ENCODE measurements at places on chromosomes 6 and 20. TPM values are rescaled to one million over a fixed set of nuclear protein-coding genes. Genes with fewer than 3 reads are reported as not detected.

DNA sequence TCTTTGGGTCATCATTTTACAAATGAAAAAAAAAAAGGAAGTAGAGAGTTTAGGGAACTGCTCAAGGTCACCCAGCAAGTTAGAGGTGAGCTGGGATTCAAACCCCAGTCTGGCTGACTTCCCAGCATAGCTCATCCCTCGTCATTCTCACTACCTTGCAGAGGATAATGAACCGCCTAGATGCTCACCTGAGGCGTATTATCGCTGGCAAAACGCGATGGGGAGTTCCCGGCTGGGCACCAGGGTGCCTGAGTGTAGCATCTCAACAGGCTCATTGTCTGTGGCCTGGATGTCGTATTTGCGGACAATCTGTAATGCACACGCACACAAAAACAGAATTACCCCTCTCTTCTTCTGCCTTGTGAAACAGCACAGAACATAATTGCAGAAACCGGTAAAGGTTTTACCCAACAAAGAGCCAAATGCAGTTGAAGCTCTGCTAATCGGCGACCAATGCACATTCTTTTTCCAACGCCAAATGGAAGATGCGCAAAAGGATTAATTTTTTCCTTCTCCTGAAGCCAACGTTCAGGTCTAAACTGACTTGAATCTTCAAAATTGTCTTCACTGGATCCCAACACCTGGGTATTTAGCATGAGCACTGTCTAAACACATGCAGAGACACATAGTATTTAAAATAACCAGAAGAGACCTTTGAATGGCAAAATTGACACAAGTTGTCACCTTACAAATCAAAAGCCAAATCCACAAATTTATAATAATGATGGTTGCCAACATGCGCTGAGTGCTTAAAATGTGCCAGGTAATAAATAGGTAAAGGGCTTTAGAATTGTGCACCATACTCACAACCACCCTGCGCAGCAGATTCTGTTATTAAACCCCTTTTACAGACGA, 16.6 kb downstream of the CYP24A1 start:
- no peak for DNase-seq

DNA sequence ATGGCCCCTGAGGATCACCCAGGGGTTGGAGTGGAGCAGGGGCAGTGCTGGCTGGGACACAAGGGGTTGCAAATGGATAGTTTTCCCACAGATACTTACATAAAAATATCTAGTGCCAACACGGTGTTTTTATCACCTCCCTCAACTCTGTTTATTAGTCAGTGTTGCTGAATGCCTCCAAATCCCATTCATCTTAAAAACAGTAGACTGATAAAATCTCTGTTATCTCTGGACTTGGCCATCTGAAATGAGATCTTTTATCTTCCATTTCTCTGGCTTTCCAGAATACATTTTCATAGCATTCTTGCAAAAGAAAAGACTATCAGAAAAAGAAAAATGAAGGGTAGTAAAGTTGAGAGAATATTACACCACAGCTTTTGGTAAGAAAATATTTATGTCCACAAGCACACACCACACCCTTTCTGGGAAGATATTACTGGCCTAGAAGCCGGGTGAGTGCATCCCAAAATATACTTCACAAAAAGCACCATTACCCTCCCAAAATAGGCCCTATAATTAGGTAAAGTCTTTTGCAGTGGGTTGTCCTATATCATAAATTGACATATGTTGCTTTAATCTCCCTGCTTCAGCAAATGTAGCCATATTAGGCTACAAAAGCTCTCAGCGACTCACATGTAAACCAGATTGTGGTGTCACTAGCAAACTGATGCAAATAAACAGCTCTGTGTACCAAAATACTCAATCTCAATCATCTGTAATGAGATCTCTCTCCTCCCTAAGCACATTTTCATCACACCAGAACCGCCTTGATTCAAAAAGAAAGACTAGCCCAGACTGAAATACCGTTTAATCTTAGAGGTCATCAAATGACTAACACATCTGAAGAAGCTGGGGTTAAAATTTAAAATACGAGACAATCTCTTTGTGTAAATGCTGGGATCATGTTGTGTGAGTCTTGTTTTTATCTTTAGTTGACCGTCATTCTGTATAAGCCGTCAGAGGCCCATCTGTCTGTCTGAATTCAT, 96.7 kb downstream of the FYN start:
- DNase-seq = no peak

- no peak for DNase-seq
Observed at GRCh38 chr6:116287689-116288282, 8.1 kb upstream of the TSPYL1 start.

Gene ZBP1
- total RNA-seq = 2.4 TPM

DNA sequence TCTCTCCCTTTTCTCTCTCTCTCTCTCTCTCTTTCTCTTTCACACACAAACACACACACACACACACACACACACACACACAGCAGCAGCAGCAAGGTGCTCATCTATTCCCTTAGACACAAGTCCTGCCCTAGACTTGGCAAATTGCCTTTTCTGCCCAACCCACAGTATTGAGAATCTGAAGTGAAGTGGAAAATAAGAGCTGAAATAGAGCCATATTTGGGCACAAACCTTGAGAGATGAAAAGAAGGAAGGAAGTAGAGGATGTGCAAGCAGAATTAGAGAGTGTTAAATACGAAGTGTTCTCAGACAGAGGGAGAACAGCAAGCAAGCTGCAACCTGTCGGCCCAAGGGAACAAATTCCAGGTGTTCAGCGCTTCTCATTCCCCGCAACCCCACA, 557.5 kb upstream of the NOX3 start:
- no peak for DNase-seq

Gene TP53INP2
- total RNA-seq = 31.9 TPM

Gene NFS1
- total RNA-seq = 40.0 TPM

Gene MPIG6B
- 0.26 TPM for total RNA-seq

- no peak for DNase-seq
Observed at GRCh38 chr6:39929039-39929732, 5.1 kb downstream of the MOCS1 start.

GRCh38 chr6:98975421-98975820, 27.7 kb upstream of the FBXL4 start:
- no peak for DNase-seq

Gene NKAIN4
- total RNA-seq = not detected

DNA sequence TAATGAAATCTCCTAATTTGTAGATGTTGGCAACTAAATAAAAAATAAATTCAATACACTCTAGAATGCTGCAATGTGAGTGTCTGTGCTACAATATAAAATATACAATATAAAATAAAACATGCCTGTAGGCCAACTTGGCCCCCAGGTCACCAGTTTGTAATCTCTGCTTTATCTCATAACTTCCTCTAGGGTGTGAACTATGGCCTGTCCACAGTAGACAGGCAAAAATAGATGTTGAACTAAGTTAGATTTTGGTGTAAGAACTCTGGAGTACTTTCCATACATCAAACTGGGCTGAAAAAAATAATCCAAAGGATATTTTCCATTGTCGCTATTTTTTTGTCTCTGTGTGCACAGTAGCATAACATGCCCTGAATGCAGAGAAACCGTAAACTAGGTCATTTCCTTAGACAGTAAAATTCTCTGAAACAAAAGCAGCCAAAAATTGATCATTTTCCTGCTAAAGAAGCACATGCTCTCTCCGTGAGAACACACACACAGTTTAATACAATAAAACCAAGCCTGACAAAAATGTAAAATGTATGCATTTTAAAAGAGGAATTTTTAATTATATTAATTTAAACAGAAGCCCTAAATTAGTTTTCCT, 98.5 kb upstream of the ZFP64 start:
- no peak for DNase-seq

Gene C6orf118
- not detected for total RNA-seq

DNA sequence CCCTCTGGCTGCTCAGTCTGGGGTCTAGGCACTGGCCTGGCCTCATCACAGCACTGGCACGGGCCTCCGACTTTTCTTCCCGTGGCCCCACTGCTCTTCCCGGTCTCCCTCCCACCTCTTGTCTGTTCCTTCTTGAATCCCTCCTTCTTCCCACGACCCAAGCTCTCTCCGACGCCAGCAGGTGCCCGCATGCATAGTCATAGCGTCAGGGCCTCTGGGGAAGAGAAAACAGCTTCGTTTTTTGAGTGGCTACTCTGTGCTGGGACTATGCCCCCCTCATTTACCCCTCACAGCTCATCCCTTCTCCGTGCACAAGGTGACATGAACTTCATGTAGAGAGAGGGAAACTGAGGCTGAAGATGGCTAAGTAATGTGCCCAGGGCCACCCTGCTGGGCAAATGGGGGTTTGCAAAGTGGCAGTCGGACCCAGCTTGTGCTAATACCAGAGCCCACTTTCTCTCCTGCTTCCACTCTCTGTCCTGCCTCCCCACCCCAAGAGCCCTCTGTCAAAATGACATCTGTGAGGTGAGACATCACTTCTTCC, 59.2 kb downstream of the SYNJ2 start:
- no peak for DNase-seq

- DNase-seq = peak; percentile 25
Observed at GRCh38 chr6:168015482-168016175, 18.2 kb downstream of the KIF25 start.

Gene SLC22A23
- total RNA-seq = 42.4 TPM

DNA sequence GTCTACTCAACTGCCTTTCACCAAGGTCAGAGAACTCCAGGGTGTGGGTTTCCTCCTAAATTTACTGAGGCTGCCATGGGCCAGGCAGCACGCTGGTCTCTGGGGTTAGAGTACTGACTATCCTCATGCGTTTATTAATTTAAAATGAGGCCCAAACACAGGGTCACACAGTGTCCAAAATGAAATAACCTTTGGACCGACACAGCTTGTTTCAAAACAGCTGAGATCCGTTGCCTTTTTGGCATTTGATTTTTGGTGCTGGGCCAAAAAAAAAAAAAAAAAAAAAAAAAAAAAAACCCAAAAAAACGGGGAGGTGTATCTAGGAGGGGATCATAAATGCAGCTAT, 14.6 kb upstream of the TOX2 start:
- no peak for DNase-seq

- no peak for DNase-seq
Observed at GRCh38 chr6:128601060-128601459, 80.7 kb upstream of the PTPRK start.

DNA sequence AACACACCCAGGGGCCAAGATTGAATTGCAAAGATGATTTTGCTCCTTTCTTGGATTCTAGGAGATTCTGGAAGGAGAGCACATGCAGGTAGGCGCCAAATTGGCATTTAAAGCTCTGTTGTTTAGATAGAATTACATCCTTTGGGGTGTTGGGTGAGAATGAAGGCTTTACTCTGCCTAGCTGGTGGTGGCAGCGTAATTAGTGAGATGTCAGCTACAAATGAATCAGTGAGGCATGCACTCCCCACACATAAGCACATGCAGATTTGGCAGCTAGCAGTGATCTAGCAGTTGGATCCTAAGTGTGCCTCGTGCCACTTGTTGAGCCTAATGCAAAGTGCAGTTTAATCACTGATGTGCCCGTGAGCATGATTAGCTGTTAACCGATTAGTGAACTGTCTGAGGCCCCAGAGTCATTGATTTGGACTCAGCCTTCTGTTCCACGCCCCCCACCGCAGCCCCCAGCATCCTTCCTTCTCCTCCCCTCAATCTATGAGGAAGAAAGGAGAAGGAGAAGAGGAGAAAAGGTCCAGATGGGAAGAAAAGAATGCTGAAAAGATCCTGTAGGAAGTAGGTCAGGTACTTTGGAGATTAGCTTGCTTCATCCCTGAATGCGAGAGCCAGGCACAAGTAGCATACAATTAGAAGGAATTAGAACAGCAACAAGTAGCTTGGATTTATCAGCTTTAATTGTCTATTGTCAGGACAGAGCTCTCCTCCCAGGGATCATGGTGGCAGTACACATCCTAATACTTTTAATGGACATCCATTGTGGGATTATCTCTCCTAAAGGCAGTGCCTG, 6.0 kb upstream of the PRDM1 start:
- DNase-seq = no peak

Gene DNAH8
- total RNA-seq = 0.13 TPM

- DNase-seq = no peak
Observed at GRCh38 chr6:119348748-119349360, 707 bp downstream of the MAN1A1 start.

DNA sequence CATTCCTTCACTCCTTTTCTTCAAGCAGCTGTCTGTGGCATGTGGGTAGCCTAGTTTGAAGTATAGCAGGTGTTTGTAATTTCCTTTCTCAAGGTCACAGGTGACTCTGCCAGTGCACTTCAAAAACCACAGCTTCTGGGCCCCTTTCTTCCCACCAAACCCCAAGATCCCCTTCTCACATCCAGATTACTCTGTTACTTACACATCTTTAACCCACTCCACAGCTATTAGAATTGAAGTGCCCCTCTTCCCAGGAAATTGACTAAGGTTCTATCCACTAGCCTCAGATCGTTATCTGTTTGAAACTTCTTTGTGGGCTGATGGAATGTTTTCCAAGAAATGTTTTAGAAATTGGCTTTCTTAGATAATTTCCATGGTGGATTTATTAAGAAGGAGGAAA, 150.8 kb downstream of the AHI1 start:
- no peak for DNase-seq

- peak; percentile 69 for DNase-seq
Observed at GRCh38 chr20:62875419-62876361, 14.1 kb upstream of the TCFL5 start.

GRCh38 chr6:11270030-11271027, 37.9 kb upstream of the NEDD9 start:
- no peak for DNase-seq

Gene C6orf47
- 21.5 TPM for total RNA-seq

DNA sequence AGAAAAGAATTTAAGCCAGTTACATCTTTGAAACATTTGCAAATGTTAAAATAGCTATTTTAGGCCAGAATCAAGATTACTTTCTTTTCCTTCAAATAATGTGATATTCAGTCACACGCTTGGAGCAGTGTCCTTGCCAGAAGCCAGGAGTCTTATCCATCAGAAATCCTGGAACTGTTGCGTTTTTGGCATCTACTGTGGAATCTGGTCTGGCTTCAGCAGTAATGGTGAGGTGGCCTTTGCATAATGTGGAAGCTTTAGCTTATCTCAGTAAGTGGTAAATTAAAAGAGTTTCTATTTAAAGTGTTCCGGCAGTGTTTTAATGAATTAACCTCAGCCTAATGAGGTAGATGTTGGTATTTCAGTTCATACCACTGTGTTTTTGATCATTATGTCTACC, 97.6 kb downstream of the FIG4 start:
- DNase-seq = no peak

Gene MYL9
- 1,028 TPM for total RNA-seq

DNA sequence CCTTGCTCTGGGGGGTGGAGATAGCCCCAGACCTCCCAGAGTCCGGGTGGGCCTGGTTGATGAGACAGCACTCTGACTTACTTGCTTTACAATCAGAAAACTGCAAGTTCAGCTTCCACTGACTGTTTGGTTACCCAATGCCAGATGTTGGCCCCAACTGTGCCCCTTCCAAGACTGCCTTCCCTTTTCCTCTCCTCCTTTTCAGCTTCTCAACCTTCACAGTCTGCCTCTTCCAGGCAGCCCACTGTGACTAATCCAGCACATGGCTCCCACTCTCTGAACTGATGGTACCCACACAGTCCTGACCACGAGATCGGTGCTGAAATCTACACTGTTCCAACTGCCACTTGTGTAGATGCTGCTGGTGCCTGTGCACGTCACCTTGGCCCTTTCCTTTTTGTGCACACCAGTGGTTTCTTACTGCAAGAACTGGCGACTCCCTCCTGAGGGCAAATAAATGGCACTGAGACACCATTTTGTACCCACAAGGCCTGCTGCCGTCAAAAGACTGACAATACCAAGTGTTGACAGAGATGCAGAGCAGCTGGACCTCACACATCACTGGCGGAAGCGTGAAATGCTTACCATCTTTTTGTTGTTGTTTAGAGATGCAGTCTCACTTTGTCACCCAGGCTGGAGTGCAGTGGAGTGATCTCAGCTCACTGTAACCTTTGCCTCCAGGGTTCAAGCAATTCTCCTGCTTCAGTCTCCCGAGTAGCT, 1.8 kb upstream of the ARFGAP1 start:
- DNase-seq = no peak

Gene AIF1
- 6.7 TPM for total RNA-seq

Gene TMEM217
- total RNA-seq = 1.2 TPM

Measured in ureter (tissue), 1 donor.